ENCODE measurements at places on chromosomes 7 and 10. TPM values are rescaled to one million over a fixed set of nuclear protein-coding genes. Genes with fewer than 3 reads are reported as not detected.

The HOXA5 gene
- not detected for total RNA-seq

The NACAD gene
- total RNA-seq = 5.8 TPM

DNA sequence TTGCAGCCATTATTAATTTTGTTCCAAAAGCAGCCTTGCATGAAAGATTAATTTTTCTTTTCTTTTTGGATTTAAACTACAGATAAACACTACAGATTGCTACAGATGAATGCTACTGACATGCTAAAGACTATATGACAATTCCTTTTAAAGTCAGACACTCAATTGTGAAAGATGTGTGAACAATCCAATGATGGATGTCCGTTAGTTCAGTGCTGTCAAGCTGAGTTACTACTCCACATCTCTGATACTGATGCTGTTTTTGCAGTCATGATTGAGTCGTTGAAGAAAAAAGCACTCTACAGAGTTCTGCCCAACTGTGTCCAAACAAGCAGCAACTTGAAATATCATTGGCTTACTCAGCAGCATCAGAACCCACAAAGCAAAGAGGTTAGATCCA lies 146.8 kb downstream of the OTUD1 start:
- no peak for DNase-seq
- H3K4me3 ChIP-seq = no peak overlapping the region
- H3K27me3 ChIP-seq = peaks cover 8% of the 10 kb centered on the region
- no peaks in the 10 kb centered on the region for H3K36me3 ChIP-seq

The VSTM4 gene
- 0.65 TPM for total RNA-seq

DNA sequence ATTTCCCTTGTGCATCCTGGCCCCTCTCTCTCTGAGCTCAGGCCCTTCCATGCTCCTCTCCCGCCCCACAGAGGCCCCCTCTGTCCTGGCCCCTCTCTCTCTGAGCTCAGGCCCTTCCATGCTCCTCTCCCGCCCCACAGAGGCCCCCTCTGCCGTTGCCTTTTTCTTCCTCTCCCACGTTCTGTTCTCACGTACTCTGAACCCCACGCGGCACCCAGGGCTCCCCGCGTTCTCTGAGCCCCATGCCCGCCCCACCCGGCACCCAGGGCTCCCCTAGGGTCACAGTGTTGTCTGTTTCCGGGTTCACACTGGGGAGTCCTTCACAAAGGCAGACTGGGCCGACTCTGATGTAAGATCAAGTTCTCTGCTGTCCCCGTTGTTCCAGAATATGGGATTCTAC lies 336.8 kb downstream of the DNAJB6 start:
- H3K27ac ChIP-seq = no peak overlapping the region
- H3K4me3 ChIP-seq = no peak overlapping the region
- no peaks in the 10 kb centered on the region for H3K27me3 ChIP-seq
- peak; percentile 30 for DNase-seq
- no peaks in the 10 kb centered on the region for H3K36me3 ChIP-seq

The IFIT1B gene
- total RNA-seq = not detected

- DNase-seq = peak; percentile 91
- H3K27ac ChIP-seq = no peak overlapping the region
- H3K4me1 ChIP-seq = peaks cover 15% of the 10 kb centered on the region
- no peaks in the 10 kb centered on the region for H3K36me3 ChIP-seq
- H3K27me3 ChIP-seq = no peaks in the 10 kb centered on the region
These were observed 6.5 kb upstream of the NANOS1 start for GRCh38 chr10:119022846-119023552.

The KIF11 gene
- total RNA-seq = 39.8 TPM

The VWDE gene
- total RNA-seq = 11.8 TPM

GRCh38 chr7:14235056-14235455 lies 245.6 kb upstream of the ETV1 start:
- no peak for DNase-seq
- H3K36me3 ChIP-seq = no peaks in the 10 kb centered on the region
- H3K27me3 ChIP-seq = no peaks in the 10 kb centered on the region
- H3K4me3 ChIP-seq = no peak overlapping the region
- H3K27ac ChIP-seq = no peak overlapping the region

DNA sequence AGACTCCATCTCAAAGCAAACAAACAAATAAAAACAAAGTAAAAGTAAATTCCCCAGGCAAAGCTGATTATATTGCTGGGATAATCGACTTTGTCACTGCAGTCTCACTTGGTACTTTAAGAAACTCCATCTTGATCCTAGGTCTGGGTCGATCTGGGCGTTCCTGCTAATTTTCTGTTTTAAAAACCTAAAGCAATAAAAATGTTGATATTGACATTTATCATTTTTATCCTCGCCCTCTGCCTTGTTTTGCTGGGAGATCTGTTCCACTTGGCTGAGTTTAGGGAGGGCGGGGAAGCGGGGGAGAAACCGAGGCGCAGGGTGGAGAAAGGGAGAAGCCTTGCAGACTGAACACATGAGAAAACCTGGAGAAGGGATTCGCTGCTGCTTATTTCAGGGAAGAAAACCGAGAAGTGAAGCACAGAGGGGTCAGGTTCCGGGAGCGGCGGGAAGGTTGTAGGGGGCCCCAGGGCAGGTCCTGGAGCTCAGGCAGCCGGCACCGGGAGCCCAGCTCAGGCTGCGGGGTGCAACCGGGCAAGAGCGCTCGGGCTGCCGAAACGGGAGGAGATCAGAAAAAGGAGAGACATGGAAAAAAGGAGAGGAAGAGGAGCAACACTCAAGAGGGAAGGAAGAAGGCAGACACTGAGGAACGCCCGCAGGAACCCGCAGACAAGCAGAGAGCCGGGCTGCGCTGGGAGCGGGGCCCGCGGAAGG lies 27.3 kb upstream of the KMT2C start:
- peaks cover 2% of the 10 kb centered on the region for H3K4me1 ChIP-seq
- peak overlapping the region; percentile 96 for H3K4me3 ChIP-seq
- no peaks in the 10 kb centered on the region for H3K36me3 ChIP-seq
- no peaks in the 10 kb centered on the region for H3K27me3 ChIP-seq
- no peak for DNase-seq

DNA sequence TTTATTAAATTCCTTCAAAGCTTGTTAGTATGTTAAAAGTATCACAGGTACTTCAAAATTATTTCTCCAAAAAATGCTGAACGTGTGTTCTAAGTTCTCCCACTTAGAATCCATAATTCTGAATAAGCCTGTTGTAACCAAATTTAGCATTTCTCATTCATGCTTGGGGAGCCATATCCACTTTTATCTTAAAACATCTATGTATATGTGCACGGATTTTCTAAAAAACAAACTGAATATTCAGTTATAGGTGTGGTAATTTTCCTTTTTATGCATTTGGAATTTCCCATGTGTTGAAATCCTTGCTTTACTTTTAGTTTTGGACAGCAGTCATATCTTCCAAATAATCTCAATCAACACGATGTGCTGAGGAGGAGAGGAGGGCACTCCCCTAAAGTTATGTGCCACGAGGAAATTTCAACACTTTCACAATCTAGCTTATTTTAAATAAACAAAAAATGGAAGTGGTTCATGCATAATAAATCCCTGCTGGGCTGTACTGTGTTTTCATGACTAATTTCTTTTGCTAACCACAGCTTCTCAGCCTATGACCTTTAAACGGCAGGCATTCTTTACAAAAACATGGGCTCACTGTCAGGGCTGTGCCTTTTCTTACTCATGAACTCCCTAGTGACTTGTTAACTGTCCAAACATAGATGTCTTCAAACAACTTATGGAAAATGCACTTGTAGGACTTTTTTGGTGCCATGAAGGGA lies 380.3 kb upstream of the SEMA3C start:
- no peak overlapping the region for H3K4me3 ChIP-seq
- H3K27ac ChIP-seq = no peak overlapping the region
- no peak for DNase-seq
- H3K27me3 ChIP-seq = no peaks in the 10 kb centered on the region
- H3K4me1 ChIP-seq = no peaks in the 10 kb centered on the region

DNA sequence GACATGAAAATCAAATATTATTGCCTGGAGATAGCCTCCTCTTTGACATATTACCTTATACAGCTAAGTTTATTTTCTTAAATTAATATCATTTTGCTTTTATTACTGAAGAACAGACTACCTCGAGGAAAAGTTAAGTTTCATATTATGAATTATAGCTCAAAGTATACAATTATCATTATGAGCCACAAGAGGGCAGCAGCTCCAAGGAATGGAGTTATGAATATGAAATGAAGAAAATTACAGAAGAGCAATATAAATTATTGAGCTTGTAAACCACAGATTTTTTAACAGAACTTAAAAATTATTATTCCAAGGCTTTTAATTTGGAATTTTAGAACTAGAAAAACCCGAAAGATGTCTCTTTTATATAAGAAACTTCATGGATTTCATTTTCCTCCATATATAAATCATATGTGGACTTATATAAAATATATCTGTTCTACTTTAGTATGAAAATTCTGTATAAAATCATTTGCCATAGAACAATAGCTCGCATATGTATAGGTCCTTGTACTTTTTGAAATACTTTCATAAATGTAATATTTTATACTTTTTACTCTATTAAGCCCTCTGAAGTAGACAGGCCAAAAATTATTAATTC lies 40.1 kb downstream of the IQUB start:
- no peak for DNase-seq
- H3K4me1 ChIP-seq = no peaks in the 10 kb centered on the region
- H3K27ac ChIP-seq = no peak overlapping the region
- no peaks in the 10 kb centered on the region for H3K36me3 ChIP-seq
- H3K27me3 ChIP-seq = no peaks in the 10 kb centered on the region

GRCh38 chr7:50610521-50611277 lies 45.5 kb upstream of the DDC start:
- no peaks in the 10 kb centered on the region for H3K4me1 ChIP-seq
- H3K4me3 ChIP-seq = no peak overlapping the region
- DNase-seq = no peak
- H3K27me3 ChIP-seq = no peaks in the 10 kb centered on the region

DNA sequence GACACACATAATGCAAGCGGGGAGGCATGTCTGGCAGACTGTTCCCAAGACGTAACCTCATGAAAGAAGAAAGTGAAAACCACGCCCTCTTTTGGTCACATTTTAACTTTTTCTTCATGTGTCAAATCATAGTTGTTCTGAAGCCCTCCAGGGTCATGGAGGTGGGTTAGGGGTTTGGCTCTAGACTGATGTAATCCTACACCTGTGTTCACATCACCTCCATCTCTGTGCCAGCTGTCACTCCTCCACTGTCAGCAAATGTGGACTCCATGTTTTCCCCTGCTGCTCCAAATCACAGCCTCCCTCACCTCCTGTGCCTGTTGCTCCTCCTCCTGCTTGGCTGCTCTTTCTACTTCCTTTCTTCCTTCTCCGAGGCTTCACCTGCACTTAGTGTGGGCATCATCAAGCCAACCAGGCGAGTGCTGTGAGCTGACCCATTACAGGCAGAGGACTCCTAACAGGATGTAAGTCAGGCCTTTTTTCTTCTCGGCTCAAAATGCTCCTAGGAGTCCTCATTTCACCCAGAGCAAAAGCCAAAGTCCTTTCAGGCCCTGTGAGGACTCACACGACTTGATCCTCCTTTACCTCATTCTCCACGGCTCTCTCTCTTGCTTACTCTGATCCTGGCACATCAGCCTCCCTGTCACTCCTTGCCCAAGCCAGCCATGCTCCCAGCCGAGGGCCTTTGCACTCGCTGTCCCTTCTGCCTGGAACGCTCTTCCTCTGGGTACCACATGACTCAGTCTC lies 66.4 kb upstream of the IFRD1 start:
- H3K27me3 ChIP-seq = no peaks in the 10 kb centered on the region
- no peaks in the 10 kb centered on the region for H3K4me1 ChIP-seq
- no peak for DNase-seq
- no peak overlapping the region for H3K27ac ChIP-seq

The PLA2G12B gene
- total RNA-seq = 0.90 TPM

DNA sequence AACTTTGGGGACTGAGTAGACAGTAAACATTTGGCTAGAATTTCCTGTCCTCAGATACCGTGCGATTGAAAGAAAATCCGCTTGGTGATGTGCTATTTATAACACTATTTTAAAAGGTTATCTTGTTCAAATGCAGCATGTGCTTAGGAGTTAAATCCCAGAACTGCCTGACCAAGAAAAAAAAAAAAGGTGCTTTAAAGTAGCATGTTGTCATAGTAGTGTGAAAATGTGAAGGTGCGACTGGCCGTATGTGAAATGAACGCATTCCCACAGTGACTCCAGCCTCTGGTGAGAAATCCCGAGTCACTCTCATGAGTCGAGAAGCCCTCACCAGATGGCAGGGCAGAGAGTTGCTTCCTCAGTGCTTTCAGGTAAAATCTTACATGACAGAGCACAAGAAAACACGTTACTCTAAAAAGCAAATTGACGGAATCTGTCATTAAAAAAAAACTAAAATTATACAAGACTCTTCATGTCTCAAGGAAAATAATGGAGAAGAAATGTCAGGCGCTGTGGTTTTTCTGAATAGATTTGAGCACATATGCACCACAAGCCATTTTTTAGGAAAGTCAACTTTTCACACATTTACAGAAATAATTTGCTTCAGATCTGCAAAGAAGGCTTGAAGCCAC lies 18.4 kb upstream of the KLF6 start:
- no peak for DNase-seq
- no peaks in the 10 kb centered on the region for H3K27me3 ChIP-seq
- peaks cover 35% of the 10 kb centered on the region for H3K4me1 ChIP-seq
- H3K4me3 ChIP-seq = no peak overlapping the region
- H3K36me3 ChIP-seq = no peaks in the 10 kb centered on the region

DNA sequence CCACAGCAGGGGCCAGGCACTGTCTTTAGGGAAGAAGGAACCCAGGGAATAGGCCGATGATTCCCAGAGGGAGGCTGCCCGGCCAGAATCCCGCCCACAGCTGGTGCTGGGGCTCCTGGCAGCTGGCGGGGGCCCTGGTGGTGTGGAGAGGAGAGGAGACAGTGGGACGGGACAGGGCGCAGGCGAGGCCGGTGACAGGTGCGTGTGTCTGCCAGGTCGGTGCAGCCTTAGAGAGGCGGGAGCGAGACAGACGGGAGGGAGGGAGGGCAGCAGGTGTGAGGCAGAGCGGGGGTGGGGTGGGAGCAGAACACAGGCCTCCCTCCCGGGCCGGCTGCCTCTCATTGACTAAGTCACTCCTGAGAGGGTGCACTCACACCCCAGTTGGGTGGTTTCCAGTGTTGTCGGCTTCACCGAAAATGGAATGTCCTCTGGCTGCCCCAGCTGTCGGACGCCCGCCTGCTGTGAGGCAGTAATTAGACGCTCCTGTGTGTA lies 55.2 kb downstream of the ELFN1 start:
- DNase-seq = peak; percentile 76
- H3K4me1 ChIP-seq = no peaks in the 10 kb centered on the region
- no peak overlapping the region for H3K4me3 ChIP-seq
- no peaks in the 10 kb centered on the region for H3K27me3 ChIP-seq
- no peak overlapping the region for H3K27ac ChIP-seq
- no peaks in the 10 kb centered on the region for H3K36me3 ChIP-seq

GRCh38 chr7:11552676-11553296 lies 279.2 kb downstream of the THSD7A start:
- no peak for DNase-seq
- no peaks in the 10 kb centered on the region for H3K27me3 ChIP-seq
- H3K36me3 ChIP-seq = no peaks in the 10 kb centered on the region
- H3K4me3 ChIP-seq = no peak overlapping the region

DNA sequence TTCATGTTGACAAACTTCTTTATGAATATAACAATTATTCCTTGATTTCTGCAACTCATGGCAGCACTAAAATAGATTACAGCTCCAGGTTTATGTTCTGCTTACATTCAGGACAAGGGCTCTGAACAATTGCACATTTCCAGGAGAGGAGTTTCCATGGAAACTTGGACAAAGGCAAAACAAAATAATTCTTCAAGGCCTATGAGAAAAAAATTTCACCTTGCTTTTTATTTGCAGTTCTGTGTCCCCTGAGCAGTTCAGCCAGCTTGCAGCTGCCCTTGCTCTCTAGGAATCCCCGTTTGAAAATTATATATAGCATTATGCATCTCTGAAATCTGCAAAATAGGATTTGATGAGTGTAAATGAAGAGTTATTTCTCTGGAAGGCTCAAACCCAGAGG lies 71.7 kb downstream of the ARL4A start:
- H3K4me1 ChIP-seq = no peaks in the 10 kb centered on the region
- no peak overlapping the region for H3K4me3 ChIP-seq
- DNase-seq = no peak
- H3K27me3 ChIP-seq = no peaks in the 10 kb centered on the region
- peak overlapping the region; percentile 4 for H3K27ac ChIP-seq
- H3K36me3 ChIP-seq = no peaks in the 10 kb centered on the region
